B cell (primary cell): ENCODE measurements at places on chromosomes 1 and 21. TPM values are rescaled to one million over a fixed set of nuclear protein-coding genes. Genes with fewer than 3 reads are reported as not detected.

The TCEA3 gene
- total RNA-seq = not detected in 2 replicates

The F13B gene
- not detected in 2 replicates for total RNA-seq

The RNF223 gene
- not detected in 2 replicates for total RNA-seq

DNA sequence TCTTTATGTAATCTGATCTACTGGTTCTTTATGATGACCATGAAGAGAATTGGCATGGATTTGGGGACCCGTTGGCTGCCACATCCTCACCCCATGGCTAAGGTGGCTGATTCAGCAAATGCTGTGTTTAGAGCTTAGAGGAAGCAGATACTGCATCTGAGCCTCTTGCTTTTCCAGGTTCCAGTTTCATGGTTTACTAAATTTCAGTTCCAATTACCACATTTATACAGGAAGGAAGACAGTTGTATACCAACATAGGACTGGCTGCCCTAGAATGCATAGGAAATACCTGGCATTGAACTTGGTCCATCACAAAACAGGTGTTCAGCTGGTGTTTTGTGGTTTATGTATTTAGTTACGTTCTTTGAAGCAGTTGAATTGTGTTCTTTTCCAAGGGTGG is 107.1 kb downstream of the ST3GAL3 start:
- no peak for DNase-seq

- no peak for DNase-seq
These were observed 27.0 kb upstream of the TTLL7 start for GRCh38 chr1:84025966-84026365.

GRCh38 chr1:202214089-202214843 is 20.7 kb downstream of the LGR6 start:
- DNase-seq = no peak

GRCh38 chr1:101723415-101723814 is 273.3 kb downstream of the OLFM3 start:
- DNase-seq = no peak

GRCh38 chr1:179151908-179152682 is 70.2 kb downstream of the TOR3A start:
- DNase-seq = no peak

GRCh38 chr1:210260096-210260495 is 27.5 kb downstream of the SERTAD4 start:
- DNase-seq = no peak

GRCh38 chr1:176849281-176849680 is 315.2 kb downstream of the ASTN1 start:
- no peak for DNase-seq

DNA sequence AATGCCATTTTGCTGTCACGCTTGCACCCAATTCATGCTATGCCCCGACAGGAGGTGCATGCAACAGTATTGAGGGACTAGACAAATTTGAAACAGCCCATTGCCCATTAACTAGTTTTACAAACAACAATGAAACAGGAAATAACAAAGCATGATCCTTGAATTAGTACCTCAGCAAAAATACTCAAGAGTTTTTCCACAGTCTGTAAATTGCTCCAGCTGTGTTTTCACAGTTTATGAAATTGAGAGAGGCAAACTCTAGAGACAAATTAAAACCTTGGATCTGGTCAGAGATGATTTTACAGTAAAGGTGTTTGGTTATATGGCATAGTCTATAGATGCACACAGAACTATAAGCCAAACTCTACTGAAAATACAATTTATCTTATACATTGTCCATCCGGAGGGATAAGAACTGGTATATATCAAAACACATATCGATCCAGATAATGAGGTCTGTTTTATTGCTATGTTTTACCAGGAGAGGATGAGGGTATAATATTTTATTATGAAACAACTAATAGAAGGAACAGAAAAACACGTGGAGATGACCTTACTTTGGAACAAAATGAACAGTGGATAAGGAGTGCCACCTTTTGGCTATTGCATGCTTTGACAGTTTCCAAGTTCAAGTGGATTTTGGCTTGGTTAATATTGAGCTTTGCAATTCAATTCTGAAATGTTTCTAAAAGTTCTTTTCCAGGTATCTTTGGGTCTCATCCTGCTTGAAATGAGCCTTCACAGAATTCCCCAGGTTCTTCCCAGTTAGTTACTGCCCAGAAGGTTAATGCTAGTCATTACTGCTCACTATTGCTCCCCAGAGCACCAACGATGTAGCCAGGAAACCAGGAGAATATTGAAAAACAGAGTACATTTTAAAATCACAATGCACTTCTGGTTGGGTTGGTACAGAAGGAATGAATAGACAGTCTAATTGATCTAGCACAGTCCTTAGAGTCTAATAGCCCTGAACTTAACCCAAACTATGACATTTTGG is 45.7 kb downstream of the ZC3H11B start:
- DNase-seq = peak; percentile 6

DNA sequence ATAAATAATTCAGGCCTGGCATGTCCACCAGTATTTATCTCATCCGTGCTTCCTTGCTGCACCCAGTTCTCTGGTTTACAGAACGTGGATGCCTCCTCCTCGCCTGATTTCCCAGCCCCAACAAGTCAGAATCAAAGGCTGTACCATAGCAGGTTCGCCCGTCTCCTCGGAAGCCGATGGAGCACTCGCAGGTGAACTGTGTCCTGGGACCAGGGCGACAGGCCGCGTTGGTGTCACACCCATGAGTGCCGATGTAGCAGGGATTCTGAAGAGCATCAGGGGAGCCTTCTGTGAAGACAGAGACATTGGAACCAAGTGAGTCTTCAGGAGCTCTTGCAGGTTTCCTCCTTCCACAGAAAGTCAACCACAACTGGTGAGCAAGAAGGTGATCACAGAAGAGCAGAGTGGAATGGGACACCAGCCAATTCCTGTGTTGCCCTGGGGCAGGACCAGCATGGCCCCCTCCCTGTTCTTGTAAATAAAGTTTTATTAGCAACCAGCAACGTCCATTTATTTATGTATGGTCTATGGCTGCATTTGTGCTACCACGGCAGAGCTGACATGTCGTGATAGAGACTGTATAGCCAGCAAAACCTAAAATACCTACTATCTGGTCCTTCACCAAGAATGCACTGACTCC is 40.8 kb downstream of the NID1 start:
- no peak for DNase-seq

- DNase-seq = no peak
These were observed 23.4 kb downstream of the FNBP1L start for GRCh38 chr1:93471284-93471683.

DNA sequence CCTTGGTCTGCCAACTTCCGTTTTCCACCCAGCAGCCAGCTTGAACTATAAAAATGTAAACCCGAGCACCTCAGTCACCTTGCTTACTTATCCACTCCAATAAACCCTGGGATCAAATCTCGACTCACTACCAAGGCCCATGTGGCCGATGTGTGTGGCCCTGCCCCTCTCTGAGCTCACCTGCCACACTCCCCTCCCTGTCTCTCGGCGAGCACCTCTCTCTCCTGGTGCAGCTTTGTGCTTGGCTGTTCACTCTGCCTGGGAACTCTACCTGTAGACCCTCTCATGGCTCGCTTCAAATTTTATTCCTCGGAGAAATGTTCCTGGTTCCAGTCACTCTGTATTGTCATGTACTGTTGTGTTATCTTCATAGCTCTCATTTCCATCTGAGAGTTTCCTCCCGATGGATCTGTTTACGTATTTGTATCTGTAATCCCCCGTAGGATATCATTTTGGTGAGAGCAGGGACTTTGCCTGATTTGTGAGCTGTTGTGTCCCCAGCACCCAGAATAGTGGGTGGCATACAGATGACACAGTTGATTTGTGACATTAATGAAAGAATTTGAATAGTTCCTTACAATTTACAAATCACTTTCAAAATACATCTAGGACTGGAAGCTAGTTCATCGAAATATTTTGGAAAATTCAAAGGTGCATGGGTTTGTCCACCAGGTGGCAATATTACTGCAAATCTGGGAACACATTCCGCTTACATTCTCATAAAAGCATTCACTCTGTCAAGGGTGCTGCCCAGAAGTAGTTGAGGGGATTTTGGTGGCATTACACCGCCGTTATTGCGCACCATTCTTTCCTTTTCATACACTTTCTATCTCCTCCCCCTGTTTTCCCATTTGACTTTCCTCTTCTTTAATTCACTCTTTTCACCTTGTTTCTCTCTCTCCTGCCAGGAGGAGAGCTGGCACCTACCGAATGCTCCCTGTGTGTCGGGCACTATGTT is 95.3 kb downstream of the ABCA4 start:
- DNase-seq = peak; percentile 26
